ENCODE measurements at places on chromosomes 12 and 14.

DNA sequence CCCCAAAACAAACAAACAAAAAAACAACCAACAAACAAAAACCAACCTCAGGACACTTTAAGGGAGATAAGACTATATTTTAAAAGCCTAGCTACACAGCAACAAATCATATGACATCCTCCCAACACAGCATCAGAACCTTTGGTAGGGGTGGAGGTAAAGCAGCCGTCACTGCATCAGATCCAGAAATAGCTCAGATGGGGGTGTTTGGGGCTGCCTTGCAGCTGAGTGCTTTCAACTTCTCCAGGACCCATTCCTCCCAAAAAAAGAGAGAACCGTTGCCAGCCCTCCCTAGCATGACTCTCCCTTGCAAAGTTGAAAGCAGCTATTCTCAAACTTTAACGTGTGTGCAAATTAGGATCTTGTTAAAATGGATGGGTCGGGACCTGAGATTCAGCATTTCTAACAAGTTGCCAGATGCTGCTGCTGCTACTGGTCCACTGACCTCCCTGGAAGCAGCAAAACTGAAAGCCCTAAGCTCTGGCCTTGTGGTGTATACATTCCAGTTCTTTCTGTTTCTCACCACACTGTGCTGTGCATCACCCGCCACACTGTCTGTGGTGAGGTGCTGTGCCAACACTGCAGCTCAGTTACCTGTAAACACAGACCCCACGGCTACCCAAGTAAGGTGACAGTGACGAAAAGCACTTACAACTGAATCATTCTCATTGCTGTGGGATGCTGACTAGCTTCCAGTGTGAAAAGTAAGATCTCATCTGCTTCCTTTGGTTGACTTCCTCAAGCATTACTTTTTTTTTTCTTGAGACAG lies 54.0 kb downstream of the SLC38A1 start:
- DNase-seq = peak; percentile 84

DNA sequence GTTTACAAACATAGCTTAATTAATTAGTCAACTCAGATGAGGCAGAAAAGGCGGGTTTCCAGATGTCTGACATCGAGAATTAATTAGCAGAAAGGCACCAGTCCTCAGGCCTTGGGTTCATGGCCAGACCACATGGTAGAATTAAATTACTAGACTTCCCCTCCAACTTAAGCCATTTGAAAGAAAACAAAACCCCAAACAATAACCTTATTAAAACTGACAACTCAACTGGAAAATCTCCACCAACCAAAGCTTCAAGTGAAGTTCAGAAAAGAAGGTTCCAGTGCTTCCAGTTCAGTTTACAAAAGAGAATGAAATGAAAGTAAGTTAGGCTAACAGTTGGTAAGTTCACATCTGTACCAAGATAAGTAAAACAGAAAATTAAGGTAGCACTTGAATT lies 349.5 kb downstream of the GRIN2B start:
- no peak for DNase-seq

DNA sequence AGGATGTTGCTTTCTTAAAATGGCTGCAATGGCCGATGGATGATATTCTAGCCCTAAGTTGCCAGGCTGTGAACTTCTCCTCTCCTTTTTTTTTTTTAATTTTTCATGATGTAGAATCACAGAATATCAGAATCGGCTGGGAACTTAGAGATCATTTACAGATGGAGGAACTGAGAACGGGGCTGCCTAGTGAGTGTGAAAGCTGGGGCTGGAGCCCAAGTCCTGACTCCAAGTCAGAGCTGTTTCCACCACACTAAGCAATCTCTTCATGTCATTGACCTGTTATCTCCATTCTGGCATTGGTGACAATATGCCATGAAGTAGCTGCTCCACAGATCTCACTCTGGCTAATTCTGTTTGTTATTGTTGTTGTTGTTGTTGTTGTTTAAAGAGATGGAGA lies 121.7 kb downstream of the SLC38A1 start:
- DNase-seq = no peak

- DNase-seq = no peak
These were observed 4.6 kb upstream of the SLCO1B3 start for GRCh38 chr12:20805921-20806320.

GRCh38 chr14:37903343-37904191 lies 304.1 kb upstream of the SSTR1 start:
- DNase-seq = no peak

DNA sequence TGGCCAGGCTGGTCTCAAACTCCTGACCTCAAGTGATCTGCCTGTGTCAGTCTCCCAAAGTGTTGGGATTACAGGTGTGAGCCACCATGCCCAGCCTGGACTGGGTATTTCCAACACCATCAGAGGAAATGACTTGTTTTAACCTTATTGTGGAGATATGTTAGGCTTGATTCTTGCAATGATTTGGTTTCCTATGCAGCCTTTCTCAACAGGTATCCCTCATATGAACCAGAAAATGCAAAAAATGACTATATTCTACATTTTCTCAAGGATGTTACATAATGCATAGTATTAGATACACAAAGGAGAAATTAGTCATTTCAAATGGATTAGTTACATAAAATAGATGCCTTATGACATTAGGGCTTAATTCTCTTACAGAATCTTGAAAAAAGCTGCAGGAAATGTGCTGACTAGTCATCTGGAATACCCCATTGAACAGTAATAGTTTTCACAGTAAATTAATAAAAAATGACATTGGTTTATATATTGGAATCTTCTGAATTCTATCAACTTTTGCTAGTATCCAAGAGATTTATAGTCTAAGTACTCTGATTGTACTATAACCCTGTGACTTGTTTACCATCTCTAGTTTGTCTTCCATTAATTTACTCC lies 132.6 kb downstream of the INSM2 start:
- DNase-seq = no peak
